ENCODE measurements at places on chromosomes 5 and 9.

- DNase-seq: no peak
Observed at GRCh38 chr5:143354025-143354424, 49.5 kb downstream of the NR3C1 start.

DNA sequence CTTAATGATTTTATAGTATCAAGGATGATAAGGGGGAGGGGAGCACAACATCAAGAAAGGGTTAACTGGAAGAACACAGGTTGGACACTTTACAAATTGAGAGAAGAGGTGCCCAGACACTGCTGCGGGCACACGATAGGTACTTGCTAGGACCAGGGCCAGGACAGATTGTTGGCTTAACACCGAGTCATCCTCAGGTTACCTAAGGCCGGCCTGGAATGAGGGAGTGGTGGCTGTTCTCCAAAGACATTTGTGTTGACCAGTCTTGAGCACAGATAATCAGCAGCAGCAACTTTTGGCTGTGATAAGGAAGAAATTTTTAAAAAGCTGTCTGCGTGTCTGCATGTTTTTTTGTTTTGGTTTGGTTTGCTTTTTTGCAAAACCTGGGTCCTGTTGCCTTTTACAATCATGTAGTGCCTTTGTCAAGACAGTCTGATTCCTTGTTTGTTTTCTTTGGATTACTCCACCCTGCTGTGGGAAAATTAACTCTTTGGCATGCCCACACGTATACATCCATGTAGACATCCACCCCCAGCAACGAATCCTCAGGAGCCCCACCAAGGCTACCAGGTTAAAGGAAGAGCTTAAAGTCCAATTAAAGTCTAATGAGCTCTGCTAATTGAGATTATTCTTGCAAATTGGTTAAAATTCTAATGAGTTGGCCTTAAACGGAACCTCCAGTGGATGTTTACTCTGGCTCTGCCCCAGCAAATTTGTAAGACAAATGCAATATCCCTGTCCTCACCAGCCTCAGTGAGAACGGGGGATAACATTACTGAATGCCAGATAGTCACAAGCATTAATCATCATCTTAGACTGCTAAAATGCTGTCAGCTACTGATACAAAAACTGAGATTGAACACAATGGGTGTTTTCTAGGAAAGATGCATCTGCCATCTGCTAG lies 382.3 kb downstream of the ACTL7B start:
- no peak for DNase-seq

- DNase-seq: no peak
Observed at GRCh38 chr5:150303070-150303615, 438 bp upstream of the ARSI start.

- peak; percentile 13 for DNase-seq
Observed at GRCh38 chr5:20678814-20679298, 690.9 kb upstream of the CDH18 start.

DNA sequence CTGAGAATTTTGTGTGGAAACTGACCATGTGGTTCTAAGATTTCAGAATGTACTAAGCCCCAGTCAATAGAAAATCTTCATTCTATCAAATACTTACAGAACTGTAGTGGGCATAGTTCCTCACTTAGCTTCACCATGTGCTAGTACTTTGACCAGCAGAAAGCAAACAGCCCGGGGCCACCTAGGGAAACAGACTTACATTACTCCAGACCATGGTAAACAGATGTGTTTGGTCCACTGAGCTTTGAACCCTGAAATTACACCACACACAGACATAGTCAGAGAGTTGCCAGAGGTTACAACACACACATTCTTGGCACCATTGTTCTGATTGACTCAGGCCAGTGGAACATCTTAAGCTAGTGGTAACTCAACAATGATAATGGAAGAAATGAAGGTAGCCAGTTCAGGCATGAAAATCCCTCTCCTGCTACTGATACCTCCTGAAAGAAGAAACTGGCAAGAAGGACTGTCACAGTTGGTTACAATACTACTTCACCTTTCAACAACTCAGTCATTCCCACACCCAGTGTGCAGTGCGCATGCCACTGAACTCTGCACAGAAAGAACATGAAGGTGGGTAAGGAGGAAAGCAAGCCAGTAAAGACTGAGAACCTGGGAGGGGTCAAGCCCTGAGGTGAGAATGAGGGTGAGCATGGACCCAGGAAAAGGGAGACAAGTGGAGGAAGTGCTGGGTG lies 18.7 kb upstream of the LECT2 start:
- DNase-seq: no peak

GRCh38 chr9:136074706-136075105 lies 20.4 kb downstream of the NACC2 start:
- DNase-seq: peak; percentile 15

DNA sequence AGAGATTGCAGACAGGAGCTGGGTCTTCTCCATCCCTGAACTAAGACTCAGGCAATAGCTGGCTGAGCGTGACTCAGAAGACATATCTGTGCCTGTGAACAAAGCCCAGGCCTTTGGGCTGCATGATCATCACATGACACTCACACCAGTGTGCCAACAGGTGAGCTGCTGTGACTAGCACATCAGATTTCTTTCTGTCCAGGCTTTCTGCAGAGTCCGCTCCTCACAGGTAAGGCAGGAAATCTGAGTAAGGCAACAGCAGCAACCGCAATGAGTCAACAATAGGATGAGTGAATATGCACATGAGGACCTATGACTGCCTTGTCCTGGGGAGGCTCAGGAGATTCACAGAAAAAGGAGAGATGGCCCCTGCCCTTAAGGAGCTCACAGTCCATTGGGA lies 293.6 kb downstream of the ACTL7B start:
- DNase-seq: no peak

- no peak for DNase-seq
Observed at GRCh38 chr5:51495672-51496071, 112.4 kb downstream of the ISL1 start.

DNA sequence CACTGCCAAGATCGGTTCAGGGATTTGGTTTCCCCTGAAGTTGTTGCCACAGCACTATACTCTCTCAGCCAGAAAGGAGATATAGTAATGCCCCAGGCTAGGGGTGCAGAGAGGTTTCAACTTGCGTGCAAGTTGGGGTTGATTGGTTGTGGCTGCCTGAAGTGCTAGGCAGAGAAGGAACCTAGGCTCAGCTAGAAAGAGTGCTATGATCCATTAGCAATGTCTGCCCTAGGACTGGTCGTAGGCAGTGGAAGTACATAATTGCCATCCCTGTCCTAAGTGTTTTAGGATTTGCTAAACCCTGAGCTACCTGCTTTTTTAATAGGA lies 136.6 kb upstream of the SMIM23 start:
- no peak for DNase-seq

- DNase-seq: no peak
Observed at GRCh38 chr9:125467116-125467740, 205.6 kb downstream of the GAPVD1 start.

DNA sequence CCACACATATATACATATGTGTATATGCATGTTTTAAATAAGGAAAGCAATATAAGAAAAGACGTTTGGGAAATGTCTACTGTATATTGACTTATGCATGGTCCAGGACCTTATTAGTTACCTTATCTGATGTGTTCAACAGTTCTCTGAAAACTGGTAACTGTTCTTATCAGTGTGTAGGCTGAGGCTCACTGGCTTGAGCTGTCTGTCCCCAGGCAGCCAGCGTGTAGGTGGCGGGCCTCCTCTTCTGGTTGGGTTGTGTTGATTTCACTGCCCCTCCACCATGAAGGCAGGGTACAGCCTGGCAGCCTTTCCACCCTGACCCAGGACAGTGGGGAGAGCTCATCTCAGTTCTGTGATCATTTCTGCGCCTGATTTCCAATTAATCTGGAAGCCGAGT lies 38.7 kb upstream of the SEMA4D start:
- no peak for DNase-seq

DNA sequence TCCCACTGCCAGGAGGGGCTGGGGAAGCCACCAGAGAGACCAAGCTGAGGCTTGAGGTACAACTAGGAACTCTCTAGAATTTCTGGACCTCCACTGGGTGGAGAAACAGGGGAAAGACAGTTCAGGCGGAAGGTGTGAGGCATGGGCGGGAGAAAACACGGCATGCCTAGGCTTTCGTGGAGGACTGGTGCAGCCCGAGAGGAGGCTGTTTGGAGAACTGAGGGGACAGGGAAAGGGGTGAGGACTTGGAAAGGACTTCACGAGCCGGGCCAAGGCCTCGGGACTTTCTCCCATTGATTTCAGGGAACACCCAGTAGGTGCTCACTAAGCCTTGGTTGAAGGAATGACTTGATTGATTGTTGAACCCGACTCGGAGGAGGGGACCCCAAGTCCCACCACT lies 9.5 kb upstream of the ADGRD2 start:
- peak; percentile 9 for DNase-seq

DNA sequence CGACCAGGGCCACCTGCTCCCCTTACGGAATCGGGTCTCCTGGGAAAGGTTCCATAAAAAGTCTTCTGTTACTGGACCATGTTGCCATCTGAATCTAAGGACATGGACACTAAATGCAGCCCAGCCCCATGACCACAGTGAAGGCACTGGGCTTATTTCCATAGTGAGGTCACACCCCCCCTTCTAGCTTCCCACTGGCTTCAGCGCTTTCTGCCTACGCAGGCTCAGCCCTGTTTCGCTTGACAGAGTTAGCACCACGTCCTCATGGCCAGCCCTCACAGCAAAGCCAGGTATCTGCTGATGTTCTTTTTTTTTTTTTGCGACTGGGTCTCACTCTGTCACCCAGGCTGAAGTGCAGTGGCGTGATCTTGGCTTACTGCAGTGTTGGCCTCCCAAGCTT lies 14.1 kb downstream of the UCK1 start:
- DNase-seq: no peak

GRCh38 chr5:176440927-176441706 lies 7.1 kb upstream of the FAF2 start:
- no peak for DNase-seq

- no peak for DNase-seq
Observed at GRCh38 chr9:134408389-134408788, 82.1 kb downstream of the RXRA start.

DNA sequence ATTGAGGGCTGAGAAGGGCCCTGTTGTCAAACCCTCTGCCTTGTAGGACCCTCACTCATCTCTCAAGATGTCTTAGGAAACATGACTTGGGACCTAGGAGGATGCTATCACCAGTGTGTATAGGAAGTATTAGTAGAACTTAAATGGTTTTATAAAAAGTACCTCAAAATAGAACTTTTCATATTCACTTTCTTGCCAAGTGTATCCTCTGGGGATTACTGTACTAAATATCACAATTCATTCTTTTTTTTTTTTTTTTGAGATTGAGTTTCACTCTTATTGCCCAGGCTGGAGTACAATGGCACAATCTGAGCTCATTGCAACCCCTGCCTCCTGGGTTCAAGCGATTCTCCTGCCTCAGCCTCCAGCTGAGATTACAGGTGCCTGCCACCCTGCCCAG lies 56.2 kb downstream of the ARHGEF28 start:
- no peak for DNase-seq

- DNase-seq: no peak
Observed at GRCh38 chr5:14028188-14028587, 83.7 kb upstream of the DNAH5 start.

- no peak for DNase-seq
Observed at GRCh38 chr5:54388409-54388808, 67.1 kb upstream of the HSPB3 start.

GRCh38 chr5:45691656-45692055 lies 4.5 kb downstream of the HCN1 start:
- no peak for DNase-seq

- DNase-seq: no peak
Observed at GRCh38 chr5:33258553-33258952, 182.2 kb upstream of the TARS1 start.

DNA sequence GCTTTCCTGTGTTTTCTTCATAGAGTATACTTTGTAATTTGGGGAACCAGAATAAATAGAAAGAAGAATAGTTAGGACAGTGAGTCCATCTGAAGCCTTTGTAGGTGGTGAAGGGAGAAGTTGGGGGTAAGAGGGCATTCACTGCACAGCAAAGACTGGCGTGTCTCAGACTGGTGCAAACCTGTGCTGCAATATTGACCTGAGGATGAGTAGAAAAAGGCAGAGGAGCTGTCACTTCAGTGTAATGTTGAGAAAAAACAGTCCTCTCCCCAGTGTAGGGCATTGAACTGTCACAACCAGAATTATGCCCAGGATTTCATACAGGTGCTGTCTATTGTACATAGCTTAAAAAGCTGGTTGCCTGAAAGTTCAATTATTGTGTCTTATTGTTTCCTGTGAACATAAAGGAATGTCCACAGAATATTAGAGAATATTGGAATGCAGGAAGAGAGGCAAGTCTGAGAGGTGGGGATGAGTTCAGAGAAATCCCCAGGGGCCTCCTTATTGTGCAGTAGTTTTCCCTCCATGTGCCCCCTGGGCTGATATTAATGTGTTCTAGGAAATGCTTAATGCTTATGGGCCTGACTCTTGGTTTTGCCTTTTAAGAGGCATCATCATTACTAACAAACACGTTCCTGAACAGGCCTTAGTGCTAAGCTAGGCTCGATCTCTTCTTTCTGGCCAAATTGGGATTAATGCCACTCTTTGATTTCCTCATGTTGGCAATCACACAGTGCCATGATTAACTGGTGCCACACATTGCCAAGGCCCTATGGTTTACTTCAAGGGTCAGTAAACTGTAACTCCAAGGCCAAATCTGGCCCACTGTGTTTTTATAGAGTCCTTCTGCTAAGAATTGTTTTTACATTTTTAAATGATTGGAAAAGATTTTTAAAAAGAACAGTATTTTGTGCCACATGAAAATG lies 34.0 kb downstream of the DAPK1 start:
- DNase-seq: no peak

- DNase-seq: no peak
Observed at GRCh38 chr9:126485662-126486061, 128.1 kb upstream of the LMX1B start.

DNA sequence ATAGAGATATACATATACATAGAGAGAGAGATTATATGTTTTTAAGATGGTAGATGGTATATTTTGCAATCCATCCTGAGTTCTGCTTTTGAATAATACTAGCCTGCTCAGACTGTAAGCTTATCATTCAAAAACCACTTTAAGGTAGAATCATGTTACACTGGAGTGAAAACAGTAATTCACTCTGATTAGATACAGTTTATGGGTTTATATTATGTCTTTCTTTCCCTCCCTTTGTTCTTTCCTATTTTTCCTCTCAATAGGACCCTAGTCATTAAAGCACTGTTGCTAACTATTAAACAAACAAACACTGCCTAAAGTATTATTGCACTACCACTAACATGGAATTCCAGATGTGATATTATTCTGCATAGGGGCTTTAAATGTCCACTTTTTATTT lies 202.0 kb downstream of the ADAMTSL1 start:
- DNase-seq: no peak

DNA sequence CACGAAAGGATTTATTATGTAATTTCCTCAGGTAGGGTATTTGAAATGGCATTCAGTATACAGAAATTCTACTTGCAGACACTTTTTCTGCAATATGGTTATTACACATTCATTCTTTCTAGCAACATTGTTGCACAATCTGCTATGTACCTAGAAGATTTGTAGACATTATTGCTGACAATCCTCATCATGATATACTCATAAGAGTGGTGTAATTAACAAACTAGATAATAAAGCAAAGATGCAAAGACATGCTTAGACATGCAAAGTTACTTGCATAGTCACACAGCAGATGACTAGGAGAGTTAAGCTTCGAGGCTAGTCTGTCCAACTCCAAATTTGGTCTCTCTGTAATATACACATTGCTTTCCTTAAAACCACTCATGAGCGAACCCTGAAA lies 317.1 kb downstream of the ASTN2 start:
- no peak for DNase-seq

GRCh38 chr5:170757182-170757601 lies 26.3 kb upstream of the GABRP start:
- DNase-seq: no peak
